ENCODE measurements at places on chromosomes 1 and 21. TPM values are rescaled to one million over a fixed set of nuclear protein-coding genes. Genes with fewer than 3 reads are reported as not detected.

- no peak for DNase-seq
Observed at GRCh38 chr1:156430866-156431265, 61.9 kb downstream of the RHBG start.

Gene LCE1B
- total RNA-seq, result not detected

- DNase-seq, result no peak
Observed at GRCh38 chr1:15923241-15923640, 52.7 kb downstream of the ZBTB17 start.

DNA sequence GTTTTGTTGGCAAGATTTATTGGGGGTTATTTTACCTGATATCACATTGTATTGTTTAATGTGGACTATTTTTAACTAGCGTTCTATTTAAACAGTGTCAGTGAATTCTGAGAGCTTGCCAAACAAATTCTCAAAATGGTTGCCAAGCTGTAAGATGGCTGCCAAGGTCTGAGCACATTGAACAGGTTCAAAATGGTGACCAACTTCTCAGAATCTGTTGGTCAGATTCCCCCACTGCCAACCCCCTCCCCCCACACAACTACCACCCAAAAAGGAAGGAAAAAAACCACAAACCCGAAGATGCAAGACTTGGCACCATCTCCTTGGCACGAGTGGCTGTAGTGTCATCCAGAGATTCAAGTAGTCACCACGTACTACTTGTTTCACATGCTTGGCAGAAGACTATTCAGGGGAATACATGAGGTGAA lies 159.1 kb downstream of the NFIA start:
- DNase-seq, result no peak

- no peak for DNase-seq
Observed at GRCh38 chr21:44867999-44868700, 5.3 kb downstream of the PTTG1IP start.

GRCh38 chr1:35555601-35556477 lies 1.4 kb downstream of the KIAA0319L start:
- peak; percentile 4 for DNase-seq

Gene SERINC2
- total RNA-seq, result 39.2 TPM

DNA sequence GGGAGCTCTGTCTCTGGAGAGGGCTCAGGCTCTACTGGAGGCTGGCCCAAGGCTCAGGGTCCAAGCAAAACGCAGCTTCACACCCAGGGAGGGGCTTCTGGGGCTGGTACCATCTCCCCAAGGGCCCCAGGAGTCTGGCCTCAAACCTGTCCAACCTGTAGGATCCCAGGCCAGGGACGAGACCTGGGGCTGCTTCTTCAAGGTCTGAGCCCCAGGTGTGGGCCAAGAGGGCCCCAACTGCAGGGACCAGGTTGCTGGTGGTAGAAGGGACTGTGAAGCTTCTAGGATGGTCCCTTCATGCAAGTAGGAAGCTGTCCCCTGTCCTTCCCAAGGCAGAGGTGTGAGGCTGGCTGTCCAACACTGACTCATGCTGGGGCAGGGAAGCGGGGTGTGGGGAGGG lies 7.8 kb upstream of the MMEL1 start:
- no peak for DNase-seq

DNA sequence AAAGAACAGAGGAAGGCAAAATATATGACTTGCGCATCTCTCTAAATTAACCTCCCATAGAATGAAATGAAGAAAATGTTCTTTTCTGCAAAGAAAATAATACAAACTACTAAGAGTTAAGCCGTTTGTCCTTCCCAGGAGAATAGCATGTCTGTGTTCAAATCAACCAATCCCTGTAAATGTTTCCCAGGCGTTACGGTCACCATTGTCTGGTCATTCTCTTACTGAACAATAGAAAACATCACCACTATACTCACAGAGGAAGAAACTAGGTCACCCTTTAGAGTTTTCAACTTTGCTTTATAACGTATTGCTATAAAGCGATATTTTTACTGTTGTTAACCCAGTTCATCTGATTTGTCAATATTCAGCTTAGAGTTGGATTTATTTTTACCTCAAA lies 34.1 kb downstream of the COL11A1 start:
- DNase-seq, result no peak

- no peak for DNase-seq
Observed at GRCh38 chr1:41536361-41536802, 51.9 kb upstream of the EDN2 start.

- no peak for DNase-seq
Observed at GRCh38 chr1:25556132-25556670, 12.8 kb downstream of the LDLRAP1 start.

- no peak for DNase-seq
Observed at GRCh38 chr1:101065575-101065974, 40.0 kb upstream of the DPH5 start.

DNA sequence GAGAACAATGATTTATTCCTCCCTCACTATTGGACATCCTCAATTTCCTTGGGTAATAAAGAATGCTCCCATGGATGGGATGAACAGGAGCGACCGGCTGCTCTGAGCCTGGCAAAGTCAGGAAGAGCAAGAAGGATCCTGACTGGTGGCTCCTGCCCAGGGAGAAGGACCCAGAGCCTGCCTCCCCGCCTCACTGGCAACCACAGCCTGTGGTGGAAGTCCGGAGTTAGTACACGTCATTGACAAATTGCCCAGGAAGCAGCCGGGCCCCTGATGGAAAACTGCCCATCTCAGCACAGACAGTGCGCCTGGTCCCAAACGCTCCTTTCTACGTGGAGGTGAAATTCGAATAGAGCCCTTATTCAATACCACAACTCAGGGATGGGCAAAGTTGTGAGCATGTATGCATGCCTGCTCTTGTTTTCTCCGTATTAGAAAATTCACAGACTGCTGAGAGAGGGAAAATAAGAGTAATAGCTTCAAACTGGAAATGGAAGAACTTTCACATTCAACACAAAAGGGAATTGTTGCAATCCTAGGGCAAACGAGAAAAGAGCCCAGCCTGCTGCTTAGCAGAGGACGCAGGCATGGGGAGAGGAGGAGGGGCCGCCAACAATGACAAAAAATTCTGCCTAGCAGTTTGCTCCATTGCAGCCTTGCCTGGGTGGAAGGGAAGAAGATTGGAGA lies 397.1 kb upstream of the VAMP3 start:
- DNase-seq, result no peak

DNA sequence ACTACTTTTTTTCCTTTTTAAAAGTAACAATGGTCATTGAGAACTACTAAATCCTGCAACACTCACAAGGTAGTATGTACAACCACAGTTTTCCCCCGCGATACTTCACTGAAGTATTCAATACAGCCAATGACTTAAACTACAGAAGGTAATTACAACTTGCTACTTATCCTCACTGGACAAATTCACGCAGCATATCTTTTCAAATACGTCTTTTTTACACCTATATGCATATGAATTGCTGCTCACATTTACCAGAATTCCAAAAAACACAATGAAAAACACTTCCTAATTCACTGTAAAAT lies 12.4 kb downstream of the NRIP1 start:
- no peak for DNase-seq

- DNase-seq, result peak; percentile 58
Observed at GRCh38 chr1:218585511-218586184, 240.5 kb downstream of the TGFB2 start.

- no peak for DNase-seq
Observed at GRCh38 chr1:15540186-15540585, 13.5 kb downstream of the DNAJC16 start.

Gene DMRTA2
- total RNA-seq, result 0.10 TPM

Gene CD5L
- not detected for total RNA-seq

GRCh38 chr1:224447251-224447650 lies 12.7 kb upstream of the WDR26 start:
- DNase-seq, result no peak

Gene CNN3
- 309 TPM for total RNA-seq

DNA sequence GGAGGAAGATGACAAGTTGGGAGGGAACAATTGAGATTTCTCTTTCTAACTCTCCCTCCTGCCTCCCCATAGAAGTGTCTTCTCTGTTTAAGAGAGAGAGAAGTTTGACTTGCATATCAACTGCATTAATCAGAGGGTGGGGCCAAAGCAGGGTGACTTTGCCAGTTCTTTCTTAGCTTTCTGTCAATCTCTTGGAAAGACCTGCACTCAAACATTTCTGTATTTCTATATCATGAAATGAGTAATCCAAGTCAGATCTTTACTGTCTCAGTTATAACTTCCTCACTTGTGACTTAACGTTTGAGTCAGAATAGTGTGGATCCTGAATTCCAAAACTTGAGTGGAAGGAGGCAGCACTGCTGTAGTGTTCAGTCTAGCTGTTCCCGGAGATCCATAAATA lies 180.8 kb upstream of the KCNK2 start:
- no peak for DNase-seq

DNA sequence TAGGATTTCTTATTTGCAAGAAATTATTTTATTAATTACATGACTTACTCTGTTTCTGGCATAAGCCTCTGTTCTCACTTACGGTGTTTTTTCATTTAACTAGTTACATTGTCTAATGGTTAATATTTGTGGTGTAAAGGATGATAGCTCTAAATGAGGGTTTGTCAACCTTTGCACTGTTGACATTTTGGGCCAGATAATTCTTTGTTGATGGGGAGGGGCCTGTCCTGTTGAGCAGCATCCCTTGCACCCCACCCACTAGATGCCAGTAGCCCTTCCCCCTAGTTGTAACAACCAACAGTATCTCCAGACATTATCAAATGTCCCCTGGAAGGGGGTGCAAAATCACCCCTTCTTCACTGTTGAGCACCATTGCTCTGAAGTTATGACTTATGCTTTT lies 83.6 kb upstream of the SLC44A3 start:
- DNase-seq, result no peak

DNA sequence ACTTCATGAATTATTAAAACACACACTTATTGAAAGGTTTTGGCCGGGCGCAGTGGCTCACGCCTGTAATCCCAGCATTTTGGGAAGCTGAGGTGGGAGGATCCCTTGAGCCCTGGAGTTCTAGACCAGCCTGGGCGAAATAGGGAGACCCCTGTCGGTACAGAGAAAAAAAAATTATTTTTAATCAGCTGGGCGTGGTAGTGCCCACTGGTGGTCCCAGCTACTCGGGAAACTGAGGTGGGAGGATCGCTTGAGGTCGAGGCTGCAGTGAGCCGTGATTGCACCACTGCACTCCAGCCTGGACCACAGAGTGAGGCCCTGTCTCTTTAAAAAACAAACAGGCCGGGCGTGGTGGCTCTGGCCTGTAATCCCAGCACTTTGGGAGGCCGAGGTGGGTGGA lies 1.7 kb downstream of the GABPB2 start:
- peak; percentile 2 for DNase-seq

GRCh38 chr1:205259324-205259832 lies 31.6 kb downstream of the TMCC2 start:
- DNase-seq, result no peak

GRCh38 chr1:53478502-53478818 lies 19.3 kb downstream of the DMRTB1 start:
- DNase-seq, result no peak

Gene AK5
- 0.35 TPM for total RNA-seq
